ENCODE measurements at places on chromosomes 4 and X. TPM values are rescaled to one million over a fixed set of nuclear protein-coding genes. Genes with fewer than 3 reads are reported as not detected.

DNA sequence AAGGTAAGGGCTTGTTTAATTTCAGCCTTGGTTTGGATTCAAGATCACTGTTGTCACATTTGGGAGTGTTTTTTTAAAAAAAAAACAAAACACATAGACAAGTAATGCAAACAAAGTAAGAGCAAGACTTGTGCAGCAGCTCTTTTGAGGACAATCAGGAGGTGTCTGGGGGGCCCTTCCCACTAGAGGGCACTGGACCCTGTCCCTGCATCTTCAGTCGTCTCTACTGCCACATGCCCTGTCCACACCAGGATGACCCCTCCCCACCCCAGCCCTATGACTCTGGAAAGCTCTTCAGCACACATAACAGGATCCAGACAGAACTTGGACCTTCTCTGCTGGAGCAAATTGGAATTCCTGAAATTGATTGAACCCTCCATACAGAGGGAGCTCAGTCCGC lies 71.0 kb downstream of the USP46 start:
- no peaks in the 10 kb centered on the region for H3K27me3 ChIP-seq
- no peaks in the 10 kb centered on the region for H3K4me1 ChIP-seq
- no peak overlapping the region for H3K27ac ChIP-seq
- H3K4me3 ChIP-seq, result no peak overlapping the region
- DNase-seq, result peak; percentile 73

GRCh38 chrX:9646471-9647224 lies 119.0 kb downstream of the GPR143 start:
- H3K4me3 ChIP-seq, result no peak overlapping the region
- peaks cover 1% of the 10 kb centered on the region for H3K36me3 ChIP-seq
- H3K27ac ChIP-seq, result no peak overlapping the region
- H3K4me1 ChIP-seq, result no peaks in the 10 kb centered on the region
- no peaks in the 10 kb centered on the region for H3K27me3 ChIP-seq

GRCh38 chr4:7043284-7044136 lies at the start of gene TADA2B:
TSS of gene TADA2B (plus strand) at chr4:7043372. CDS start at chr4:7043580, 208 bp downstream.
- H3K27me3 ChIP-seq, result peaks cover 12% of the 10 kb centered on the region
- peak within 1 kb of the TSS; percentile 75 for H3K4me3 ChIP-seq
- DNase-seq, result no peak

- H3K36me3 ChIP-seq, result no peaks in the 10 kb centered on the region
- no peak overlapping the region for H3K27ac ChIP-seq
- DNase-seq, result no peak
- H3K27me3 ChIP-seq, result peaks cover 36% of the 10 kb centered on the region
Measured at GRCh38 chr4:186348433-186348832, 82.4 kb downstream of the F11 start.

- no peak overlapping the region for H3K27ac ChIP-seq
- no peak for DNase-seq
- no peaks in the 10 kb centered on the region for H3K27me3 ChIP-seq
Measured at GRCh38 chr4:184252136-184253071, 34.7 kb upstream of the ENPP6 start.

DNA sequence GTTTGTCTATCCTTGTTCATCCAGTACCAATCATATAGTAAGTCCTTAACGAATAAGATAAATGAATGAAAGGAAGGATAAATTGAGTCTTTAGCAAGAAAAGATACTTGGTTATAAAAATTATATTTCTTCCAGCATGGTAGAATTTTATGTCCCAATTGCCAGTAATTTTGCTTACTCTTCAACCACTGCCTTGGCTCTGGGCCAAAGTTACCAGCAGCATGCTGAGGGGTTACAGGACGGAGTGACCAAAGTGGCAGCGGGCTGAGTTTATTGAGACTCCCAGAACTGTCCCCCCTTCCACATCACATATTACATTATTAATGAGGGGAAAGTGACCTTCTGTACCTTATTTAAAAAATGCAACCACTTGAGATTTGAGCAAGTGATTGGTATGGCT lies 121.7 kb downstream of the RASGEF1B start:
- H3K27me3 ChIP-seq, result no peaks in the 10 kb centered on the region
- H3K4me1 ChIP-seq, result no peaks in the 10 kb centered on the region
- no peak for DNase-seq
- H3K4me3 ChIP-seq, result no peak overlapping the region

- no peak overlapping the region for H3K4me3 ChIP-seq
- no peak overlapping the region for H3K27ac ChIP-seq
- H3K4me1 ChIP-seq, result peaks cover 14% of the 10 kb centered on the region
- no peak for DNase-seq
Measured at GRCh38 chr4:5203309-5203992, 152.2 kb downstream of the STK32B start.

DNA sequence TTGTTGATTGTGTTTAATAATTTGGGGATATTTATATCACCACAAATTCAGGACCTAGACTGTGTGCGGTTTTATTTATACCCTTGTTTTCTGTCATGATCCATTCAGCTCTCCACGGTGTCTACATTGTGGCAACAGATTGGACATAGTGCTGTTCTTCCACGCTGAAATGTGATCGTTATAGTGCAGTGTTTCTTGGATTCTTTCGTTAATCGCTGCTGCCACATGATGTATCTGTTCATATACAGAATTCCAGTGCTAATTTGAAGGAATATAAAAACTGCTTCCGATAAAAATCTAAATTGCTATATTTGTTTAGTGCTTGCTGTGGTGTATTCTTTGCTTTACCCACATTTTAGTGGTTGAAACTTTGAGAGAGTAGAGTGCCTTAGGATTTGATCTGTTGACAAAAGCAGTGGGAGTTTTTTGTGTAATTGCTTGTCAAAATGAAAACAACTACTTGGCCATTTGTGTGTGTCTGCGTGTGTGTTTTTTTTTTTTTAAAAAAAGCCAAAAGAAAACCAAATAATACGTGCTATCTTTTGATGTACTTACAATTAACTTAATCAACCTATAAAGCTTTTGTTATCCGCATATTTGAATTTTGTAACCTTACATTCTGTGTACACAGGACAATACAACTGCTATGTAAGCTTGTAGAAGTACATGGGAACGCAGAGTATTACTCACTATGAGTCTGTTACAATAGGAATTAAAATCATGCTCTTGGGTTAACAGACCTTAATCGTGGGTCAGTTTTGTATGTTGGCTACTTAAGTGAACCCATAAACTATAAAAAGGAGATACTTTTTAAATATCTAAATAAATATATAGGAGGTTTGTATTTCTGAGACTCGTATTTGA lies 353.3 kb downstream of the ARHGAP24 start:
- no peak for DNase-seq
- no peaks in the 10 kb centered on the region for H3K36me3 ChIP-seq
- no peak overlapping the region for H3K27ac ChIP-seq
- no peaks in the 10 kb centered on the region for H3K27me3 ChIP-seq
- H3K4me1 ChIP-seq, result peaks cover 6% of the 10 kb centered on the region

DNA sequence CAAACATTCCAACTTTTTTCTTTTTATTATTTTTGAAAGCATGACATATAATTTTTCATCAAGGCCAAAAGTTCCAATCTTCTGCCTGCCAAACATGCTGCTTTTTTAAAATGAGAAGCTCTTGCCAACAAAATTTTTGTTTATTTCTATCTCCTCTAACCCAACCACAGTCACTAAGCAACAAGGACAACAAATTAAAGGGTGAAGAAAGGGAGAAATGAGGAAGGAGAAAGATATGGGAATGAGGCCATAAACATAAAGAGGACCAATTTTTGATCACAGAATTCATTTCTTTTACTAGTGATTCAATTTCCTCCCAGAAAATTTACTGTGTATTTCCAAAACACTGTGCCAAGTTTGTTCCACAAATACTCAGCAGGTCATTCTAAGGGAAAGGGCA lies 537.0 kb upstream of the DIAPH2 start:
- no peak overlapping the region for H3K27ac ChIP-seq
- H3K36me3 ChIP-seq, result no peaks in the 10 kb centered on the region
- H3K4me3 ChIP-seq, result no peak overlapping the region
- H3K4me1 ChIP-seq, result no peaks in the 10 kb centered on the region
- no peaks in the 10 kb centered on the region for H3K27me3 ChIP-seq
- DNase-seq, result no peak

- no peak for DNase-seq
- H3K27ac ChIP-seq, result no peak overlapping the region
- no peaks in the 10 kb centered on the region for H3K27me3 ChIP-seq
- peaks cover 2% of the 10 kb centered on the region for H3K4me1 ChIP-seq
Measured at GRCh38 chr4:3807822-3808496, 41.8 kb downstream of the ADRA2C start.

- no peaks in the 10 kb centered on the region for H3K36me3 ChIP-seq
- peaks cover 3% of the 10 kb centered on the region for H3K4me1 ChIP-seq
- no peak overlapping the region for H3K4me3 ChIP-seq
- no peak overlapping the region for H3K27ac ChIP-seq
- no peak for DNase-seq
Measured at GRCh38 chr4:151519728-151520415, 110.9 kb downstream of the FHIP1A start.

The UBA6 gene
- 72.2 TPM for total RNA-seq

The CHRDL1 gene
- total RNA-seq, result 11.6 TPM

The SSX4 gene
- total RNA-seq, result not detected

The SPANXB1 gene
- total RNA-seq, result not detected
